ENCODE measurements at places on chromosomes 12 and 14.

GRCh38 chr14:103561381-103562178, 877 bp downstream of the BAG5 start:
- DNase-seq = no peak

DNA sequence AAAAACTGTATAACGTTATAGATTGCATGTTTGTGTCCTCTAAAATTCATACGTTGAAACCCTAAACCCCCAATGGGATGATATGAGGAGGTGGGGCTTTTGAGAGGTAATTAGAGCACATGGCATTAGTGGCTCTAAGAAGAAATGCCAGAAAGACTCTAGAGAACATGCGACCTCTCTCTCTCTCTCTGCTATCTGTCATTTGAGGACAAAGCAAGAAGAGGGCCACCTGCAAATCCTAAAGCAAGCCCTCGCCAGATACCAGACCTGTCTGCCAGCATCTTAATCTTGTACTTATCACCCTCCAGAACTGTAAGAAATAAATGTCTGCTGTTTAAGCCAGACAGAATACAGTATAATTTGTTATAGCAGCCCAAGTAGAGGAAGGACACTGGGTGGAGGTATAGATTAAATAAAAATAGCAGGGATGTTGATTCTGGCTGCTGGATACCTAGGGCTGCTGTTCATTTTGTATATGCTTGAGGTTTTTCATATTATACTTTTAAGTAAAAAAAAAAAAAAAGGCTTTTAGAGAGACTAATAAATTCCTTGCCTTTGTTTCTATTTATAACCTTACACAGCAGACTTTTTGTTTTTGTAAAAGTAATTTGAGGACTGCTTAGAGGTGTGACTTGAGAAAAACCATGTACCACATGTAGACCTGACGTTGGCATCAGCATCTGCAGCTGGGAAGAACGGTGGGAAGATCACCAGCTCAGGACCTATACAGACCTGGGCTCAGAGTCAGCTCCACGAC, 26.9 kb downstream of the MOK start:
- DNase-seq = no peak

DNA sequence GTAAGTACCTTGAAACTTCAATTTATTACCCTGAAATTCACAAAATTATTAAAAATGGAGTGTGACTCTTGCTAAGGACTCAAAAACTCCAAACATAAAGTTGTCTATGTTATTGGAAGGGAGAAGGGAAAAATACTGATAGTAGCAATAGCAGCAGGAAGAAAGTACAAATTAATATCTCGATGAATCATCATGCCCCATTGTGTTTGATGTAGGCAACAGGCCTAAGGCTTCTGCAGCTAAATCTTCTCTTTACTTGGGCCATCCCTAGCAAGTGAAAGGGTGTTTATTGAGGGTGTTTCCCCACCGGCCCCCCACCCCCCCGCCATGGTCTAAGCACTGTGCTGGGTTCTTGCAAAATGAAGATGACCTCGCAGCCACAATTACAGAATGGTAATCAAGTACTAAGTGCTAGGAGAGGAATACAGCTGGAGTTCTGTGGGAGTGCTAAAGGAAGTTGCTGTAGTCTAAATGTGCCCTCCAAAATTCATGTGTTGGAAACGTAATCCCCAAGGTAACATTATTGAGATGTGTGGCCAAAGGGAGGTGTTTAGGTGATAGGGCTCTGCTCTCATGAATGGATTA, 76.5 kb downstream of the SNAPC1 start:
- no peak for DNase-seq

- no peak for DNase-seq
Observed at GRCh38 chr12:50505675-50506530, 1.1 kb downstream of the DIP2B start.

DNA sequence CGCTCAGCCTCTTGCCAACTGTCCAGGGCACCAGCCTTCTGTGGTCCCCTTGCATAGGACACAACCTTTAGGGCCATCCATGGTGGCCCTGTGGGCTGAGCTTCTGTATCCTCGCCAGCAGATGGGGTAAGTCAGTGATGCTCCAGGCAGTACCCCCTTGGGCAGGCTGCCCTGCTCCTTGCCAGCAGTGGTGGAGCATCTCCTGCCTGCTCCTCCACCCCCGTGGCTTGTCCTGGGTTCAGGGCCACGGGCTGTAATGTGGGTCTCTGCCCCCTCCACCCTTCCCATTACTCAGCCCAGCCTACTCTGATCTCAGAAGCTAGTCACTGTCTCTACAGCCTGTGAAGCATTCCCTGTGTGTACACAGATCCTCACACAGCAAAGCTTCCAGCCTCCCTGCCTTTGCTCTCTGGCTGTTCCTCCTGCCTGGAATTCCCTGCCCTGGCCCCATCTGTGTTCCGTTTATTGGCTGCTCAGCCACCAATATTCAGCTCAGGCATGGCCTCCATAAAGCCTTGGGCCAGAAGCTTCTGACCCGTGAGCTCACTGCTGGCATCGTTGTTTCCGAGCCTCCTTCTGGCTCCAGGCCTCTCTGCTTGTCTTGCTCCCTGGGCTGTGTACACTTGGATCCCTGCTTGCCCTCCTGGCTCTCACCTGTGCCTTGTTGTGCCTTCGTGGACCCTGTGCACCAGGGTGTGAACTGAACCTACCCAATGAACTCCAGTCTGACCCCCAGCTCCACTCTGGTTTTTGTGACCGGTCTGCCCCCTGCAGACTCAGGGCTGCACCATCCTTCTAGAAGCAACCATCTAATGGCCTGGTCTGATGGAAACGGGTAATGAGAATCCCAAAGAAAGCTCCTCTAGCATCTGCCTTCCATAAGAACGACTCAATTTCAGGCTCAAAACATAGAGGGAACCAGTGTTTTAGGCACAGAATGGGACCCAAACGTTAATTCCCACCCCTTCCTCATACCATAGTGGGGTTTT, 177.0 kb upstream of the PRMT8 start:
- no peak for DNase-seq

DNA sequence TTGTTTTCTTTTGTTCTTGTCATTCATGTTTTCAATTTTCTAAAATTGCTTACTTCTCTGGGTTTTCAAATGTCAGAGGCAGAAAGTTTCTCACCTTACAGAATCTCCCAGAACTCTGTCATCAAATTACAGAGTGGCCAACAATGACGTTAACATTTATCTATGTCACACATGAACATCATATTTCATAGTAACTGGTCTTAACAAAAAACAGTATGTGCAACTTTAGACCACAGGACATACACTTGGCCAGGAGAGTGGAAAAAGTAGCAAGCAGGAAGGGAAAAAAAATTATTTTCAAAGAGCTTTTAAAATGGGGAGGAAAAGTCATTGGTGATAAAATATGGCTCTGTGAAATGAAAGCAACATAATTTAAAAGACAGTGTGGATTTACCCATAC, 426.5 kb downstream of the MED13L start:
- DNase-seq = no peak

- DNase-seq = no peak
Observed at GRCh38 chr14:57970175-57970574, 104.3 kb upstream of the SLC35F4 start.

- DNase-seq = no peak
Observed at GRCh38 chr14:82999802-83000201, 1466.1 kb upstream of the SEL1L start.

- no peak for DNase-seq
Observed at GRCh38 chr12:45634273-45634917, 95.1 kb upstream of the ARID2 start.

DNA sequence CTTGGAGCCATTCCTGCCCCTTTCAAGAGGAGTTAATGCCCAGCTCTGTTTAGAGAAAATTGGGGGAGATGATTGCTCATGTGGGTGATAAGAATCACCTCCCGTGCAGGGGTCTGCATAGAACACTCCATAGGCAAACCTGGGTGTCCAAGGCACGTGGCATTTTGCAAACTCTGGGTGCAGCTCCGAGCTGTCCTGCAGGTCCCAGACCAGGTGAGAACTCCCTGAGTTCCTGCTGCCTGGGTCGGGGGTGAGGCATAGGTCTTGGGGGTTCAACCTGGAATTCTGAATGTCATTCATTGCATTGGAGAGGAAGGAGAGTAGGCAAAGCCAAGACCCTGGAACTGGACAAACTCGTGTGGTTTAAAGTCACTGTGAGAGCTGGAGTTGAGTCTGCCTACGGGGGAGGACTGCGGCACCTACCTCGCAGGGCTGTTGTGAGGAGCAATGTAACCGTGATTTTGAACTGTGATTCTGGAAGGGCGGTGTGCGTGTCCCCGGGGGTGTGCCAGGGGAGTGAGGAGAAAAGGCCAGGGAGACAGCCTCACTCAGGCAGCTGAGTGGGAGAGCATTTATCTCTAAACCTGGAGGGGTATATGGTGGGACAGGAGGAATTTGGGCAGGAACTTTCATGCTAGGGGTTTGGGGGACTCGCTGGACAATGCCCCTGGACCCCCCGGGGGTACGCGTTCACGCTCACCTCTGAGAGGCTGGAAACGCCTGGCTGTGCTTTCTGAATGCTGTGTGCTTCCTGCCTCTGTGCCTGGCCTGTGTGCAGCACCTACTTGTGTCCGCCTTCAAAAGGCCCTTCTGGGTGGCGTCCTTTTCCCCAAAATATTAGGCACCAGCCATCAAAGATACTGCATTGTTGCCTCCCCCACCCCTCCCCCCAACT, 30.4 kb downstream of the MEG3 start:
- no peak for DNase-seq

DNA sequence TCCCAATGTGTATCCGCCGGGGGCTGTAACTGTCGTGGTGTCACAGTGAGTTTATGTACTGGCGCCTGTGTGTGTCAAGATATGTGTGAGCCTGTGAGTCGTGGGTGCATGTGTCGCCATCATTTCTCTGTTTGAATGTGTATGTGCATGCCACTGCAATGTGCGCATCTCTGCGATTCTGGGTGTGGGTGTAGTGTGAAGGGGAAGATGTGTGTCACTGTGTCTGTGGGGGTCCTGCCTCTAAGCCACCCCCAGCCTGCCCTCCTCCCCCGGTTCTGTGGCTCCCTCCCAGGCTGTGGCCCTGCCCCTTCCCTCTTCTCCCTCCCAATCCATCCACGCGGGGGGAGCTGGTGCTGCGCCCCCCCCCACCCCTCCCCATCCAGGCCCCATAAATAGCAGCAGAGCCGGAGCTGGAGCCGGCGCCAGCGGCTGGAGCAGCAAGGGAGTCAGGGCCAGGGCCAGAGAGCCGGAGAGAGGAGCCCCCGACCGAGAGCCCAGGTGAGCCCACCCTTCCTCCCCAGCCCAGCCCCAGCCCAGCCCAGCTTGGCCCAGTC, at the start of gene CPNE6:
Gene CPNE6 (plus strand): TSS at position 419 of the 554 bp plus-strand sequence. CDS start 1,375 bp downstream, outside the sequence.
- DNase-seq = no peak

DNA sequence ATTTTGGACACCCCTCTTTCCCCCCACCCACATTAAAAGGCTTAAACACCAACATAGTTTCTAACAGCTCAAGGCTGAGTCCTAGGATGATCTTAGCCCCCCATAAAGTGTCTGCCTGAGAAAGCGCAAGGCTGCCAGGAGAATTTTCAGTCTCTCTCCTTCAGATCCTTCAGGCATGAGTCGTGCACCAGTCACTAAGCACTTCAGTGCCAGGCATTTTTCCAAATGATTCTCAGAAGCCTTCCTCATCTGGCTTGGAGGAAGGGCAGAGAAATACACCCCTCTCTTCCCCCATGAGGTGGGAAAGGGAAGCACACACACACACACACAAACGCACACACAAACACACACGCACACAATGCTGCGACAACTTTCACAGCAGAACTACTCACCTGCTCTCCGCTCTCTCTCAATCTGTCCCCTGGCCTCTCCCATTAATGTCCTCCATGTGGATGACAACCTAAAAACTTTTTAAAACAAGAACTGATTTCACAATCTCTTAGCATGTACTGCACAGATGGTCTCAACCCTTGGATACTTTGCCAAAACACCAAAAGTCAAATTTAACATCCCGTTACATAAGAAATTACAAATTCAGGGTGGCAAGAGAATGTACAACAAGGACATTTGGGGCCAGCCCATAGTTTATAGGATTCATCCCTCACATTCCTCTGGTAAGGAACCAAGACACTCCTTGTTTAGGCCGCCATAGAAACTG, 49.8 kb downstream of the CKAP4 start:
- DNase-seq = no peak

DNA sequence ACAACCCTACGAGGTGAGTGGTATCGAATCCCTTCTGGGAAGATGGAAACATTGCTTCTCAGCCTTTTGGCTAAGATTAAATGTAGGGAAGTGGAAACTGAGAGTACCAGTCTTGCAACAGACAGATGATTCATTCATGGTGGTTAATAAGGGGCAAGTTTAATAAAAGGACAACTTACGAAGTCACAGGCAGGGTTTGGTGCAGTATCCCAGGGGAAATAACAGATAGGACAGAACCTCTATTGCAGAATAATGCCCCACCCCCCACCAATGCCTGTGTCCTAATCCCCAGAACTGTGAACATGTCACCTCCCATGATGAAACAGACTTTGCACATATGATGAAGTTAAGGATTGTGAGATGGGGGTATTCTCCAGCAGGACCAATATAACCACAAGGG, 212.5 kb downstream of the TBX5 start:
- DNase-seq = no peak

DNA sequence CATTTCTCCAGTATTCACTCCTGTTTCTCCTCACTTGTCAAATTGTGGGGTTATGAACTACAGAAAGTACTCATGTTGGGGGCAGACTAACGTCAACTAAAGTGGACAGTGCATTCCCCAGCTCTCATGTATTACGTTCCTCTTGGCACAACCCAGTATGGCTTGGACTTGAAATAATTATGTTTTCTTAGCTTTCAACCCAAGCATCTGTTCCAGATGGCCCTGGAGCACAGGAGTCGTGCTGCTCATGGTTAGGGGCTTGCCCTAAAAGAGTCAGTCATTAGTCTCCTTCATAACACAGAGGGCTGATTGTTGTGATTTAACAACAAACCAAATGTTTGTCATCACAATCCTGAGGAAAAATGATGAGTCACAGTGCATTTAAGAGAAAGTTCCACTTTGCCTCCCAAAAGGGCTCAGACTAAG, 154.4 kb downstream of the RPAP3 start:
- no peak for DNase-seq

DNA sequence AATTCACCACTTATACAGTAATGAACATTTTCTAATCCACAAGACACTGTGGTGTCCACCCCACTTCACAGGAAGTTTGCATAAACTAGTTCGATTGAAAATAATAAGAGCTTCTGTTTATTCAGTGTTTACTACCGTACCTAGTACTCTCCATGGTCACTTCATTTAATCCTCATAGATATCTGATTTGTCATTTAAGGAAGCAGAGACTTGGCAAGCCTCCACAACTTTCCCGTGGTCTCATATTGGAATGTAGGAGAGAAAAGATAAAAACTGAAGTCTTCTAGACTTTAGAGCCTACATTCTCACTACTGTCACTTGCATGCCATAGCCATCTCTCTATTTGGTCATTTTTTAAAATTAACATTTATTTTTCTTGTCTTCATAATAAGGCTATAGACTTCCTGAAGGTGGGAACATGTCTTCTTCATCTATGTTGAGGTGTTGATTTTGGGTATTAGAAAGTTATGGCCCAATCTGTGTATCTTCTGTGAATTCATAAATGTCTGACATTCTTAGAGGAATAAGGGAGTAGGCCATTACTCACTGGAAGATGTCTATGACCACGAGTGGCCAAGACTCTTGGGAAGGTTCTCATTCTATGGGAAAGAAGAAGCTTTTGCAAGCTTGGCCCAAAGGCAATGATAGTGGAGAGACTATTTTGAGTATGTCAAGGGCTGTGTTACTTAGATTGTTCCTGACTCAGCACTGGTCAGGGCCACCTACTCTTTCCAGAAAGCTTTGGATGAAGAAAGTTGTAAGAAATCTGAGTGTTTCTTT, 423.7 kb downstream of the LRIG3 start:
- no peak for DNase-seq

- no peak for DNase-seq
Observed at GRCh38 chr14:39755269-39755878, 323.1 kb upstream of the FBXO33 start.

Measured in activated CD4-positive, CD25-positive, alpha-beta regulatory T cell treated with anti-CD3 and anti-CD28 coated beads, Interleukin-2, amount 50 U/mL, for 16 hours (primary cell).